ENCODE measurements at places on chromosomes 7 and 10.

DNA sequence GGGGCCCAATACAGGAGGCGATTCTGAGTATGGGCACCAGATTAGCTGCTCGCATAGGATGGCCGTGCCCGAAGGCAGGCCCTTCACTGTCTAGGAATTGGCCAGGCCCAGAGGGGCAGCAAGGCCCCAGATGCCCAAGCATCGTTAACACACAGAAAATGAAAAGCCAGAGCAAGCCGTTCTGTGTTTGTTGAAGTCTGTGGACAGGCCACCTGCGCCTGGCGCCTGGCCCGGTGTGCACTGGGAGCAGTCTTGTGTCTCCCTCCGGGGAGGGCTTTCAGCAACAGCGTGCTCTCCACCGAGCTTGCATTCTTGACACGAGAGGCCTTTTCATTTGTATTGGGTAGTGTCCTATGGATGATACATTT lies 34.5 kb upstream of the TTYH3 start:
- DNase-seq = no peak

- peak; percentile 87 for DNase-seq
Observed at GRCh38 chr10:71366690-71367089, 30.0 kb upstream of the CDH23 start.

GRCh38 chr7:151256410-151257045 lies 8.0 kb upstream of the SMARCD3 start:
- no peak for DNase-seq

- DNase-seq = no peak
Observed at GRCh38 chr10:108684431-108684830, 1238.9 kb downstream of the XPNPEP1 start.

DNA sequence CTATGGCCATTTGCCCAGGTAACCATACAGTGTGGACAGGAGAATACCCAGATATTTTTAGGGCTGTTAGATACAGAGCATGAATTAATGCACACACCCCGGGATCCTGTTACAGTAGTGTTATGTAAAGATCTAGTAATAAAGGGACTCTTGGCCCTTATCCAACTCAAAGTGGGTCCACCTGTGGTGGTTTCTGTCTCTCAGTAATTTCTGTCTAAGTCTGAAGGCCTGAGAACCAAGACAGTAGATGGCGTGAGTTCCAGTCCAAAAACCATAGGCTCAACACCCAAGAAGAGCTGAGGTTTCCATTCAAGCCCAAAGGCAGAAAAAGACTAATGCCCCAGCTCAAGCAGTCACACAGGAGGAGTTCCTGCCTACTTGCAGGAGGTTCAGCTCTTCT lies 277.7 kb downstream of the ZEB1 start:
- DNase-seq = no peak

DNA sequence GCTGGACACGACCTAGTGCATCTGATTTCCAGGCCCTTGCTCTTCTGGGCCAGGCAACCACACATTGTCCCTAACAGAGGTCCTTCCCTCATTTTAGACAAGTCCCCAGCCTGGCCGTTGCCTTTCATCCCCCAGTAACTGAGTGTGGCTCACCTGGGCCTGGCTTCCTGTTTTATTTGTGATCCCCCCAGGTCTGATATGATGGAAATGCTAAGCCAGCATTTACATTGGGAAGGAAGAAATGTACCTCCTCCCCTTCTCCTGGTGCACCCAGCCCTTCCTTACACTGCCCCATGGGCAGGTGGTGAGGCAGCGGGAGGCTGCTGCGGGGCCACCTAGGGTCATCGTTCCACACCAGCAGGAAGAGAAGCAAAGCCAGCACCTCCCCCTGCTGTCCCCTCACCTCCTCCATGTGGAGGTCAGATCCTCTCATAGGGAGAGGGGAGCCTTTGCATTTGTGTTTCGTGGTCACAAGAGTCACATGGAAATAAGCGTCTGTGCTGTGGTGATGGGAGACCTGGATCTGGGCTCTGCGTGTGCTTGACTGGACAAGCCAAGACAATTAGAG lies 108.8 kb downstream of the GLRX3 start:
- DNase-seq = no peak

DNA sequence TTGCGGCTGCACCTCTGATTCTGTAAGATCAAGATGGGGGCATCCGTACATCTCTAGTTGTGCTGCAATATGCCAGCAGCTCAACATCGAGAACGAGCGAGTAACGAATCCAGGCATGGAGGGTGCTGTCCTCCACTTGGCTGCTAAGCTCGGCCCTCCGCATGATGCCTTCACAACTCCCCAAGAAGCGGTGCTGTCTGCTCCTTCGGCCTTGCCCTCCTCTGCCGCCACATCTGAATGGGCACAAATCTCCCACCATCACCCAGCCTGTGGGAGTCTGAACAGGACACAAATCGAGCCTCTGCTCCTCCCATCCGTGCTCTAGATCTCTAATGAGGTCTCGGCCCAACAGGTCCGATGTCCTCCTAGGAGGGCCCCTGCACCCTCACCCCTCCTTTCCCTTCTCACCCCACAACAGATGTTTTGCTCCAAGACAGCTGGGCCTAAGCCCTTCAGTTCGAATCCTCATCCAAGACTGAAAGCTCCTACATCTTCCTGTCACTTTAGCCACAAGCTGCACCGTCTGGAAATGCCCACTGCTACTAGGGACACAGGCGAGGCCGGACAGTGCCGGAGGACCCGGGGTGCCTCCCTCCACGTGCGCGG lies 86.7 kb downstream of the ZNF33B start:
- no peak for DNase-seq

DNA sequence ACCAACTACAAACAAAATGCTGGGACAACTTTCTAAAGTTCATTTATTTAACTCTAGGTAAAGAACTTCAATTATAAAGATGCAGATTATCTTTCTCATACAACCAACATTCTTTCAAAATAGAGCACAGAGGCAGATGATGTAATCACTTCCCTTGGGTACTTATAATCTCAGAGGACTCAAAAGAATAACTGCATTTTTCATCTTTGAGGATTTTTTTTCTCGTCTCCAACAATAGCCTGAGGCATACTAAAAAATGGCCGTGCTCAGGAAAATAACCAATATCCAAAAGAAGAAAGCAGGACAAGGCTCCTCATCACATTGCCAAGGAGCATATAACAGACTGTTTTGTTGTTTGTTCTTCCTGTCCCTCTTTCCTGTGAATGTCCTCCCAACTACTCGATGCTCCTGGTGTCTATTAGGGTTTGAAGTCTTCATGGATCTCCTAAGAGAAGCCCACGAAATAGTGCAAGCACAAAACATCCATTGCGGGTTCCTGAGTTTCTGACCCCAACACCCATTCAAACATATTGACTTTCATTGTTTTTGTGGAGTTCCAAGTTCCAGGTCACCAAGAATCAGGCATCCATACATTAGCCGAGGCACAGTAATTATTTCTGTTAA lies 182.9 kb downstream of the SORCS1 start:
- DNase-seq = peak; percentile 29

DNA sequence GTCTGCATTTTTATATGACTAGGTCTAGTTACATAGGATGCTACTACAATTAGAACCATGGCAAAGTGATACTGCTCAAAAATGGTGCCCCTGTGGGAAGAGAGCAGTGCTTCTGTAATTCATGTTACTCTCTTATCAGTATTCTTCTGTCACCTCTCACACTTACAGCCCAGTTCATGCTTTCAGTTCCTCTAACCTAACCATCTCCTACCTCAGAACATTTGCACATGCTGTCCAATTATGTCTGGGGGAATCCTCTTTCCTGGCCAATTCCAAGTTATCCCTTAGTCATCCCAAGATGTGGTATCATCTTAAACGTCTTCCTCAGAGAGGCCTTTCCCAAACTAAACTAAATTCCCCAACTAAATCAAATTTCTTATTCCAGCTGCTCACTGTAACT lies 190.2 kb downstream of the RELN start:
- no peak for DNase-seq

DNA sequence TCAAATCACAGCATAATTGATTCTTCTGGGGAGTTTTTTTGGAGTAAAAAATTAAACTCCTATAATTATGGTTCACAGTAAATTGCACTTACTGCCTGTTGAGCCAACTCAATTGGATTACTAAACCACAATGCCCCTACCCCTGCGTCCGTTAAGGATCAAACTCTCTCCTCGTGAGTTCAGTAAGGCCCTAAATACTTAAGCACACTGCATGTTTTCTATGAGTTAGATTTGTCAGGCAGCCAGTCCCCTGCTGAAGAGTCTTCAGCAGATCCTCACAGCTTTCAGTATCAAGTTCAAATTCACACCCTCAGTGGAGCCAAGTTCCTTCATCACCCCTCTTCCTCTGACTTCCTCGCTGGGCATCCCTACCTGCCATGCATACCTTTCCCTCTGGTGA lies 275.0 kb upstream of the BMPER start:
- no peak for DNase-seq

DNA sequence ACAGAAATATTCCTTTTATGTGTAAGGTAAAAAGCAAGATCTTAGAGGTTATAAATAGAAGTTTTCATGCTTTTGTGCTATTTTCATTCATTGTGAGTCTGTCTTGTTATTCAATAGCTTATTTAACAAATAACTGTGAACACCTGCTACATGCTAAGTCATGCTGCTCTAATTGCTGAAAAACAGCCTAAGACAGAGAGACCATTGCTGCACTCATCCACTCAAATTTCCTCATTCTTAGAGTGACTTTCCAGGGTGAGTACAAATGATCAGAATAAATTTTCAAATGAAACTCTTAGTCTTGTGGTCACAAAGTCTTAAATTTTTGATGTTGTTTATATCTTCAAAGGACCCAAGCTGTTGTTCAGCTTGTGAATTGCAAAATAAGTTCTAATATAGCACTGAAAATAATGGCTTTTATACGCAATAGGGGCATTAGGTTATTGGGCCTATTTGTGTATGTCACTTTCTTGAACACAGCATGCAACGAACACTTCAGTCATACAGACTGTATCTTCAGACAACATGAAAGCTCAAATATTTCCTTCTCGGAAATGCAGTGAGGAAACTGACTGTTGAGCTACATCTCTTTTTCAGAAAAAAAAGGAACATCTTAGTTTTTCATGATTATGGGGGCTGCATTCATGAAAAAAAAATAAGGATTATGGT lies 247.9 kb upstream of the PCDH15 start:
- DNase-seq = no peak

DNA sequence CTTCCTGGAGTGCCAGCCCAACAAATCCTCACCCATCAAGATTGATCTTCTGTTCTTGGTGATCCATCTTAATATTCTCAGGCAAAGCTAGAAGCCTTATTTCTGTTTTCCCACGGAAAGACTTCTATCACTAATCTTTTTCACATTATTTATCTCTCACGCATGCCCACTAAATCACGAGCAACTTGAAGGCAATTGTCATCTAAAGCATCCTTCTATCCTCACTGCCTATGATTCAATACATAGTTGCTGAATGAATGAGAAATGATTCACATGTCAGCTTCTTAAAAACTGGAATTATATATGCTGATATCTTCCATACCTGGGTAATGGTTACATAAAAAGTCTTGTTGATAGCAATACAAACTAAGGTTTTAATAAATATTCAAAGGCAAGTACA lies 12.6 kb upstream of the COL1A2 start:
- no peak for DNase-seq

- no peak for DNase-seq
Observed at GRCh38 chr10:101780187-101780817, 2.9 kb downstream of the NPM3 start.

DNA sequence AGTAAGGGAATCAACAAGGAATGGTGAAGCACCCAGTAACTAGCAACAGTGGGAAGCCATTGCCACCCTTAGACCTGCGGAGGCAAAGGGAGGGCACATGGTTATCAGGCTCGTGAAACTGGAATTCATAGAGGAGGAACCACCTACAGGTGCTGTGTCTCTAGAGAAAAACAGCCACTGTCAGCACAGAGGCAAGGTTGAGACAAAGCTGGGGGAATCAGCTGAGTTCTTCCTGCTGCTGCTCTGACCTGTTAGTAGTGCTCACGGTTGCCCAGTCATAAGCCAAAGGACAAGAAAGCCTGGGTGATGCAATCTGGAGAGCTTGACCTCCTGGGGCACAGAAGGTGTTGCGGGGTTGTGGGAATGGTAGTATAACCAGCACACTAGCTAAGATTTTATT lies 110.1 kb downstream of the TPST1 start:
- DNase-seq = no peak

DNA sequence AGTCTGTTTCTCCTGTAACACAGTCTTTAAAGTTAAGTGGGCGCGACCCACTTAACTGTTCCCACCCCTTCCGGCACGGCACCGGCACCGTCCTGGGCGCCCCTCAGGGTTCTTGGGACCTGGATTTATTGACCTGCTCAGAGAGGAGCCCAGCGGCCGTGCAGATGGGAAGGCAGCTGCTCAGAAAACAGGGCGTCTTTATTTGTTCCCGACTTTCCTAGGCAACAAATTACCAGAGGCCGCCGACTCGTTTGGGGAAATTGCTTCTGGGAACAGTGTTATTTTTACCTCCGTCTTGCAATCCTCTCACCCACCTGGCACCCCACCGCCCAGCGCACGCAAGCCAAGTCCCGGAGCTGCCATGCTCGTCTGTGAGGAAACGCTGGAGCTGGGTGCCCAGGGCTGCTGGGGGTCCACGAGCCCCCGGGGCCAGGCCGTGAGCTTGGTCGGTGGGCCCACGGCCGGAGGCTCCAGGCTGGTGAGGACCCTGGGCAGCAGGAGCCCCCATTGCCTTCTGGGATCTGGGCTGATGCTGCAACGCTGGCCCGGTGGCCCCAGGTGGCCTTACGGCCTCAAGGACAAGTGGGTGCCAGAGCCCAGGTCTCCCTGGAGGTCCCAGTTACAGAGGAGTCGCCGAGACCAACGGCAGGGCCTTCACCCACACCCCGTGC lies 14.9 kb upstream of the ADGRA1 start:
- no peak for DNase-seq

DNA sequence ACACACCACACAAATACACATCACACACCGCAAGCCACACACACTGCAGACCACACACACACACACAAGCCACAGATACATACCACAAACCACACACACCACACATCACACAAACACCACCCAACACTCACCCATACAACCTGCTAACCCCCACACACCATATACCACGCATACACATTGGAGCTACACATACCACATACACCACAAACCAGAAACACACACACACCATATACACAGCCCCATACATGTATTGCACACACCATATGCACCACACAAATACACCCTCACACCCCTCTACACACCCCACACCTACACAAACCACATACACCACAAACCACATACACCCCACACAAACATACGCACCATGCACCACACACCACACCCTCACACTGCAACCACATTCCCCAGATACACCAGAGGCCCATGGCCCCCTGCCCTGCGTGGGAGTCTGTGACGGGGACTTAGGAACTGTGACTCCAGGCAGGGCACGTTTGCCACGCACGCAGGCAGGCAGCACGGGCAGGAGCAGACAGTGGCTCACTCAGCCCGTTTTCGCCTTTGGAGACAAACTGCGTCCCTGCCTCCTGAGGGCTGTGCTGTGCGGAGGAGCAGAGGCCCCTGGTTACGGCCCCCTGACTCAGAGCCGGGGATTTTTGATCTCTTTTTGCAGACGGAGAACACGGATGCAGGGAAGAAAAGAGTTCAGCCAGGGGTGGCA lies 52.6 kb downstream of the TMEM209 start:
- no peak for DNase-seq

- DNase-seq = no peak
Observed at GRCh38 chr7:83413831-83414230, 235.1 kb downstream of the SEMA3E start.

All from suppressor macrophage treated with lipopolysaccharide for 1 hour (primary cell).